ENCODE measurements at places on chromosomes 12 and 14.

DNA sequence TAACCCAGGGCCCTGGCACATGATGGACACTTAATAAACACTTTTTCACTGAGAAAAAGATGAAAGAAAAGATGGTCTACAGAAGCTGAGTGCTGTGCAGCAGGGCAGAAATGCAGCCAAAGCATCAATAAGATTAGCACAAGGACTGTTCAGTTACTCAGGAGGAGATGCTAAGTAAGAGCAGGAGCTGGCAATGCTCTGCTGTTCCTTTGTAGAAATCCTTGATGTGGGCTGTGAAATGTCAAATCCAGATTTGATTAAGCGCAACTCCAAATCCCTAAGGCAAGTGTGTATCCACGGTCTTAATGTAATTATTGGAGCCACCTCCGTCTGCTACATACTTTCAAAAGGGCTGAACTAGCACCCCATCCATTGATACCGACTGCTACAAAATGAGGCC lies 151.8 kb upstream of the BTG1 start:
- H3K36me3 ChIP-seq = no peaks in the 10 kb centered on the region
- no peaks in the 10 kb centered on the region for H3K27me3 ChIP-seq
- no peak for DNase-seq

DNA sequence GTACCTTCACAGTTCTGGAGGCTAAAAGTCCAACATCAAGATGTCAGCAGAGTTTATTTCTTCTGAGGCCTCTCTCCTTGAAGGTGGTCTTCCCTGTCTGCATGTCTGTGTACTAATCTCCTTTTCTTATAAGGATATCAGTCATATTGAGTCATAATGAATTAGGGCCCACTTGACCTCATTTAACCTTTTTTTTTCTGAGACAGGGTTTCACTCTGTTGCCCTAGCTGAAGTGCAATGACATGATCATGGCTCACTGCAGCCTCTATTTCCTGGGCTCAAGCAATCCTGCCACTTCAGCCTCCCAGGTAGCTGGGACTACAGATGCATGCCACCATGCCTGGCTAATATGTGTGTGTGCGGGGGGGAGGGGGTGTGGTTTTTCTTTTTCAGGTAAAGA lies 41.7 kb downstream of the PPM1H start:
- H3K36me3 ChIP-seq = no peaks in the 10 kb centered on the region
- H3K4me3 ChIP-seq = no peak overlapping the region

GRCh38 chr12:53047221-53048032 lies 2.4 kb upstream of the TNS2 start:
- no peaks in the 10 kb centered on the region for H3K36me3 ChIP-seq
- H3K4me1 ChIP-seq = peaks cover 15% of the 10 kb centered on the region
- peak; percentile 76 for DNase-seq
- H3K27ac ChIP-seq = peak overlapping the region; percentile 89
- H3K27me3 ChIP-seq = no peaks in the 10 kb centered on the region

GRCh38 chr12:22562036-22563028 lies 18.0 kb upstream of the C2CD5 start:
- no peaks in the 10 kb centered on the region for H3K4me1 ChIP-seq
- peaks cover 22% of the 10 kb centered on the region for H3K27me3 ChIP-seq
- no peak overlapping the region for H3K4me3 ChIP-seq
- no peak for DNase-seq
- no peak overlapping the region for H3K27ac ChIP-seq

DNA sequence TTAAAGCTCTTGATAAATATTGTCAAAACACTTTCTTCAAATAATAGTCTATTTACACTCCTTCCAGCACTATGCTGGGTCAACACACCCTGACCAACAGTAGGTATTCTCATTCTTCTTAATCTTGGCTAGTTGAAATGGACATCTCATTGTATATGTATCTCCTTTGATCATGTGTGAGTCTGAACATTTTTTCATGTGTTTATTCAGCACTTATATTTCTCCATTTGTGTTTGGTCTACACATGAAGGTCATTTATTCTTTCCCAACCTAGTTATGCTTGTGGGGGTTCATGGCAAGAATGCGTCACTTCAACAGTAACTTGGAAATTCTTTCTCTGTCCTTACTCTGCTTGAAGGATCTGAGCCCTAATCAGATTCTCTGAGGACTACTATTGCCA lies 133.1 kb upstream of the ARID2 start:
- no peak for DNase-seq
- no peaks in the 10 kb centered on the region for H3K4me1 ChIP-seq
- H3K36me3 ChIP-seq = peaks cover 7% of the 10 kb centered on the region
- no peak overlapping the region for H3K27ac ChIP-seq
- peaks cover 17% of the 10 kb centered on the region for H3K27me3 ChIP-seq

DNA sequence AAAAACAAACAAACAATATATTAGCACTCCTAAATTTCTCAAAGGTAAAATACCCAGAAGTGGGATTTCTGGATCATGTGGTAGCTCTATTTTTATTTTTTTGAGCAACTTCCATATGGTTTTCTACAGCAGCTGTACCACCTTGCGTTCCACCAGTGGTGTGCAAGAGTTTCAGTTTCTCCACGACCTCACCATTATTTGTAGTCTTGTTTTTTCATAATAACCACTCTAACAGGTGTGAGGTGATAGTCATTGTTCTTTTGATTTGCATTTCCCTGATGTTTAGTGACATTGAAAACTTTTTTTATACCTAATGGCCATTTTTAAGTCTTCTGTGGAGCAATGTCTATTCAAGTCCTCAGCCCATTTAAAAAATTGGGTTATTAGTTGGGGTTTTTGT lies 127.3 kb upstream of the SLC38A2 start:
- no peak for DNase-seq
- H3K27me3 ChIP-seq = no peaks in the 10 kb centered on the region
- no peak overlapping the region for H3K4me3 ChIP-seq
- H3K4me1 ChIP-seq = peaks cover 6% of the 10 kb centered on the region
- peak overlapping the region; percentile 32 for H3K27ac ChIP-seq

GRCh38 chr14:105257464-105257863 lies 9.1 kb downstream of the BTBD6 start:
- no peaks in the 10 kb centered on the region for H3K27me3 ChIP-seq
- peaks cover 28% of the 10 kb centered on the region for H3K4me1 ChIP-seq
- no peak overlapping the region for H3K4me3 ChIP-seq
- DNase-seq = no peak
- no peaks in the 10 kb centered on the region for H3K36me3 ChIP-seq
- H3K27ac ChIP-seq = peak overlapping the region; percentile 33

- no peak for DNase-seq
- no peaks in the 10 kb centered on the region for H3K27me3 ChIP-seq
- no peaks in the 10 kb centered on the region for H3K36me3 ChIP-seq
- H3K4me3 ChIP-seq = no peak overlapping the region
- no peak overlapping the region for H3K27ac ChIP-seq
- H3K4me1 ChIP-seq = no peaks in the 10 kb centered on the region
Measured at GRCh38 chr12:77777274-77777673, 53.4 kb upstream of the NAV3 start.

- DNase-seq = no peak
- H3K27me3 ChIP-seq = no peaks in the 10 kb centered on the region
- H3K4me1 ChIP-seq = no peaks in the 10 kb centered on the region
- H3K4me3 ChIP-seq = no peak overlapping the region
- no peaks in the 10 kb centered on the region for H3K36me3 ChIP-seq
Measured at GRCh38 chr12:2922329-2922728, 31.6 kb downstream of the TULP3 start.

DNA sequence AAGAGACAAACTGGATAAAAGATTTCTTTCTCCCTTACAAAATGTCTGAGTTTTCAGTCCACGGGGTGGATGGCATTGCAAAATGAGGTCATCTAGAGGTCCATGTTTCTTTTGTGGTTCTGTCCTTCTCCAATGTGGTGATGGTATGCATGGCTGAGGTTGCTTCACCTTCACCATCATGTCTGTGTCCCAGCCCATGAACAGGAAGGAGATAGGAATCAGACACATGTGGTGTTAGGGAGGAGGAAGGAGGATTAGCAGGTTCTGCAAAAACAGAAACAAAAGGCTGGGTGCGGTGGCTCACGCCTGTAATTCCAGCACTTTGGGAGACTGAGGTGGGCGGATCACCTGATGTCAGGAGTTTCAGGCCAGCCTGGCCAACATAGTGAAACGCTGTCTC lies 11.0 kb upstream of the AEBP2 start:
- no peak overlapping the region for H3K4me3 ChIP-seq
- peak overlapping the region; percentile 77 for H3K27ac ChIP-seq
- peaks cover 3% of the 10 kb centered on the region for H3K4me1 ChIP-seq
- no peak for DNase-seq
- H3K36me3 ChIP-seq = no peaks in the 10 kb centered on the region

- no peak for DNase-seq
- peaks cover 8% of the 10 kb centered on the region for H3K4me1 ChIP-seq
- H3K4me3 ChIP-seq = no peak overlapping the region
- H3K36me3 ChIP-seq = no peaks in the 10 kb centered on the region
- H3K27ac ChIP-seq = no peak overlapping the region
- no peaks in the 10 kb centered on the region for H3K27me3 ChIP-seq
Measured at GRCh38 chr12:96902076-96902475, 5.0 kb upstream of the NEDD1 start.

- no peak overlapping the region for H3K4me3 ChIP-seq
- H3K4me1 ChIP-seq = no peaks in the 10 kb centered on the region
- no peaks in the 10 kb centered on the region for H3K27me3 ChIP-seq
- H3K27ac ChIP-seq = no peak overlapping the region
- no peak for DNase-seq
Measured at GRCh38 chr12:100959481-100959880, 164.9 kb downstream of the ANO4 start.

- H3K27me3 ChIP-seq = no peaks in the 10 kb centered on the region
- H3K36me3 ChIP-seq = peaks cover 31% of the 10 kb centered on the region
- no peak overlapping the region for H3K4me3 ChIP-seq
- H3K27ac ChIP-seq = no peak overlapping the region
Measured at GRCh38 chr14:60958146-60958545, 22.7 kb downstream of the TRMT5 start.

GRCh38 chr14:72605096-72605920 lies 288.6 kb downstream of the DPF3 start:
- H3K27ac ChIP-seq = no peak overlapping the region
- no peak overlapping the region for H3K4me3 ChIP-seq
- H3K36me3 ChIP-seq = no peaks in the 10 kb centered on the region
- DNase-seq = no peak
- peaks cover 5% of the 10 kb centered on the region for H3K27me3 ChIP-seq

DNA sequence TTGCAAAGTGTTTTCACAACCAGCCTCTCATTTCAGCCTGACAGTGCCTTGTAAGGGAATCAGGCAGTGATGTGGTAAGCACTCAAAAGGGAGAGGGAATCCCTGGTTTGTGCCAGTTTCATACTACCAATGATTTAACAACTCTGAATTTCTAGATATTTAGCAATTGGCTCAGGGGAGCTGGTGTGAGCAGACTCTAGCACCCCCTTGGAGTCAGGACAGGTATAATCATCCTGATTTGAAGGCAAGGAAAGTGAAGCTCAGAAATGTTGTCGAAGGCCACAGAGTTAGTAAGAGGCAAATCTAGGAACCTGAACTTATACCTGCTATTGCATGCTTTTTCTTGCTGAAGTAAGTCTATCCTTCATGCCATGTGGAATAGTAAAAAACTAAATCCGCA lies 63.1 kb upstream of the DACT1 start:
- H3K27me3 ChIP-seq = no peaks in the 10 kb centered on the region
- no peaks in the 10 kb centered on the region for H3K4me1 ChIP-seq
- DNase-seq = no peak
- H3K27ac ChIP-seq = no peak overlapping the region
- H3K36me3 ChIP-seq = no peaks in the 10 kb centered on the region
- no peak overlapping the region for H3K4me3 ChIP-seq

GRCh38 chr14:82935691-82936090 lies 1402.0 kb upstream of the SEL1L start:
- DNase-seq = no peak
- H3K4me3 ChIP-seq = no peak overlapping the region
- H3K27me3 ChIP-seq = no peaks in the 10 kb centered on the region
- H3K27ac ChIP-seq = no peak overlapping the region

- no peak overlapping the region for H3K27ac ChIP-seq
- no peaks in the 10 kb centered on the region for H3K36me3 ChIP-seq
- H3K27me3 ChIP-seq = no peaks in the 10 kb centered on the region
- DNase-seq = no peak
- H3K4me3 ChIP-seq = no peak overlapping the region
Measured at GRCh38 chr12:117738233-117738632, 230.6 kb downstream of the KSR2 start.

DNA sequence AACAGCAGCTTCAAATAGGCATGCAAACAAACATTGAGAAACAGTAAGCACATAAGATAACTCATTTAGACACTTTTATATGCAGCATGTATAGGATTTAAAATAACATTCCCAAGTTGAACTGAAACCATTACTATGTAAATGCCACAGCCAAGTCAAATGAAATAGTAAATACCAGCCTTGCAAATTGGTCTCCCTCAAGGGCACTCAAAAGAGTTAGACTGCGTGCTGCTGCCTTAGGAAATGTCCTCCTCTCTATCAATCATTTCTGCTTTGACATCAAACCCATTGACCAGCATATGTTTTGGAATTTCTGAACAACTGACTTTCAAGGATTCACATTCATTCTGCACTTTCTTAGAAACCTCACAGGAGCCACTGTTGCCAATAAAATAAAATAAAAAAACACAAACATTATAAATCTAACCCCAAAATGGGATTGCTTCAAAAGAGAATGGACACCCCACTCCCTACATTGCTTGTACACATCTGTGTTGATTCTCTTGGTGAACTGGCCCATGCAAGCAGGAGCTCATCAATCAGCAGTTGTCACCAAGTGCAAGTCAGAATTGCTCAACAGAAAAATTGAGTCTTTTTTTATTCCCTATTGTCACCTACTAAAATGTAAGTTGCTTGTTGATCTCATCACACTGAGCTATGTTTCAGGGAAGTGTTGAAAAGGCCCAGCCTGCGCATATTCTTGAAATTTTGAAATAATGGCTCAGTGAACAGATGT lies 256.2 kb downstream of the DAD1 start:
- no peak for DNase-seq
- H3K36me3 ChIP-seq = no peaks in the 10 kb centered on the region
- no peak overlapping the region for H3K4me3 ChIP-seq

DNA sequence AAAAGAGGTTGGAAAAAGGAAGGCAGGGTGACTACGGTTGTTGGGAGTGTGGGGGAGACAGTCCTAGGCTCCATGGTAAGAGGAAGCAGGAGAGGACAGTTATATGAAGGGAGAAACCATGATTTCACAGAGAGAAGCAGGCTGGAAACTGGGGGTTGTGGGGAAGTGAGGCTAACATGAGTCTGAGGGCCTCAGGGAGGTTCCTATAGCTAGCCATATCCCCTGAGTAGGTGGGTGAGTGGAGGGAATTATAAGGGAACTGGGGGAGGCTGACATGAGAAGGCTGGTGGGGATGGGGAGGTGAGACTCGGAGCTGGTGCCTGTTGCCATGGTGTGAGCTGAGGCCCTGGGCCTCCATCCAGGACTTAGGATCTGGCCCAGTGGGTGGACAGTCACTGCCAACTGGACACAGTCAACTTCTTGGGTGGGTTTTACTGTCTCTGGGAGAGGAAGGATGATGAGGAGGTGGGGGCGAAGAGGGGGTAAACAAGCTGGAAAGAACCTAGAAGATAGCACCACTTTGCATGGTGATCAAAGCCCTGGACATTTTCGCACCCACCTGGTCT lies 1.4 kb downstream of the RNASE13 start:
- H3K27me3 ChIP-seq = peaks cover 32% of the 10 kb centered on the region
- H3K4me1 ChIP-seq = no peaks in the 10 kb centered on the region
- no peak for DNase-seq
- no peak overlapping the region for H3K4me3 ChIP-seq
- H3K36me3 ChIP-seq = no peaks in the 10 kb centered on the region
- no peak overlapping the region for H3K27ac ChIP-seq

Measured in naive B cell (primary cell).